Uterus (tissue), 4 donors: ENCODE measurements at places on chromosomes 6 and 20. TPM values are rescaled to one million over a fixed set of nuclear protein-coding genes. Genes with fewer than 3 reads are reported as not detected.

RAET1G gene
- not detected for total RNA-seq

DNA sequence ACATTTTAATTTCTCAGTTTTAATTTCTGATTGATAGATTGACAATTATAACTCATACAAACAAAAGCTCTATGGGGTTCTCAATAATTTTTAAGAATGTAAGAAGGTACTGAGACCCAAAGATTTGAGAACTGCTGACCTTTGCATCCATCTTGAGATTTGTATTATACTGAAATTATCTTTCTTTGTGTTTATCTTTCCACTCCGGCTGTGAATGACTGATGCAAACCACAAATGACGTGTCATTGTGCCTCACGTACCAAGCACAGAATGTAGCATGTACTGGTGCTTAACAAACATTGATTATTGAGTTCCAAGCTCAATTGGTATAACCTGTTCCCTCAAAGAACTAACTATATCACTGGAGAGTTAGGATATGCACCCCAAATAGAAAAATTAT, 152.1 kb upstream of the SMLR1 start:
- no peak for DNase-seq
- no peaks in the 10 kb centered on the region for H3K27me3 ChIP-seq
- H3K36me3 ChIP-seq: no peaks in the 10 kb centered on the region
- no peaks in the 10 kb centered on the region for H3K4me1 ChIP-seq

DNA sequence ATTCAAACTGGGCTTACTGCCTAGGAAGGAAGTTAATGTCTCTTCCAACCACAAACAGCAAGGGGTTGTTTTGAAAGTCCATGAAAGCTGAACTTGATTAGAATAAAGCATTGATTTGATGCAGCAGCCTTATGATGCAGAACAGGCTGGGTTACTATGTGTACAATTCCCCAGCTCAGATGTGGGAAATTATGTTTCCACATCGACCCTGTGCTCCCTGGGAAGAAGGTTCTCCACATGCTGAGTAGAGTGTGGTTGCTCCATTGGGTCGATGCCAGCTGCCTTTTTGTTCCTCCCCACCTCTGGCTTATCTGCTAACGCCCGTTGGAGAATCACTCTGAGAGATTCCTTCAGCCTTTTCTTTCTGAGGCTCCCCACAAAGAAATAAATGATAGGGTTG, 1.2 kb downstream of the MAS1L start:
- no peak overlapping the region for H3K4me3 ChIP-seq
- no peak overlapping the region for H3K27ac ChIP-seq
- H3K27me3 ChIP-seq: no peaks in the 10 kb centered on the region

DNA sequence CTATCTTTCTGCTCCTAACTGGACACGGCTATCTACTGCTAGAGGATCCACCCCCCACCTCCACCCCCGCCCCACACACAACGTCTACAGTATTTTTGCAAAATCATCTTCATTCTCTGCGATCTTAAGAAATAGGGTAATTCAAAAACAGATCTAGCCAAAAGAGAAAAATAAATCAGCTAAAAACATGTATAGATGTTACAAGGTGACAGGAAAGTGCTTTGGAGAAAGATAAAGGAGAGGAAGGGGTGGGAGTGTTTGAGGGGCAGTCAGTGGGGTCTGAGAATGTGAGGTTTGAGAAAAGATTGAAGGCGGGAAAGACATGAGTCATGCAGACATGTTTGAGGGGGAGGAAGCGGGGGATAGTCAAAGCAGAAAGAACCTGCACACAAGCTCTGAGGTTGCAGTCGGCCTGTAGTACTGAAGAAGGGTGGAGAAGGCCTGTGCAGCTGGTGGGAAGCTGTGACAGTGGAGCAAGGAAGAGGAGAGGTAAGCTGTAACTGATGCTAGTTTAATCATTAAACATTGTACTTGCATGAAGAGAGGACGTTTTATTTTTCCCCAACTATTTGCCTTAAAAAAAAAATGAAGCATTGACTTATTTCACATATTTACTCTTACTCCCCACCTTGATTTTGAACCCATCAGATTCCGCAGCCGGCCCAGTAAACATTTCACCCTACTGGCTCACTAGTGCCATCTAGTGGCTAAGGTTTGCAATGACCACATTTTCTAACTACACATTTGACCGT, 332.6 kb downstream of the ADGRB3 start:
- no peaks in the 10 kb centered on the region for H3K4me1 ChIP-seq
- peak; percentile 18 for DNase-seq
- no peak overlapping the region for H3K27ac ChIP-seq
